Astrocyte (in vitro differentiated cells and primary cell): ENCODE measurements at places on chromosomes 6 and 20.

DNA sequence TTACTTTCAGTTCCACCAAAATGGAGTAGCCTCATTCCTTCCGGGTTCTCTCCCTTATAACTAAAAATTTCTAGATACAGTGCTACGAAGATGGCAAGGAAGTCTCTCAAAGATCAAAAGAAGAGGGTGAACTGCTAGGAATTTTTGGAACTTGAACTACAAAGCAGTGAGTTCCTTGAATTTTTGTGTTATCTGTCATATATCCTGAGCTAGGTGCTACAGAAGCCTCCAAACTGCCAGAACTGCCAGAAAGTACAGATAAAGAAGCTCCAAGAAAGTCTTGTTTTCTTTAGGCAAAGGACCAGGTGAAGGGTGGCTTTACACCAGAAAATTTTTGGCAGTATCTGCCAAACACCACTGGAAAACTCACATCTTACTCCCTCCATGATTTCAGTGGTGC lies 218.8 kb upstream of the FLRT3 start:
- no peak for DNase-seq

DNA sequence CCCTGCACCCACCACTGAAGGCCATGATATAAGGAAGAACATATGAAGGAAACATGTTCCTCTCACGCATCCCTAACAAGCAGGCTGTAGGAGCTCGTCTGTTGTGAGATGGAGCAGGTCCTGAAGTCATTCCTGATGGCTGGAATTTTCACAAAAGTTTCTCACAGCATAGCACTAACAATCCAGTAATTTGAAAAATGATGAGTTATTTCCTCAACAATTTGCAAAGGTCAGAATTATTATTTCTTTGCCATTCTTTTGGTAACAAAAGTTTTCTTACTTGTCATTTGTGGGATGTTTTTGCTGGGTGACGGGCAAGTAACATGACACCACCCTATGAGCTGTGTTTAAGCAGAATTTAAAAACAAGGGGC lies 27.6 kb upstream of the FRMD1 start:
- peak; percentile 16 for DNase-seq

GRCh38 chr20:36167902-36168503 lies 13.5 kb downstream of the EPB41L1 start:
- peak; percentile 23 for DNase-seq

- DNase-seq = no peak
Observed at GRCh38 chr6:168153553-168153952, 74.5 kb upstream of the FRMD1 start.

DNA sequence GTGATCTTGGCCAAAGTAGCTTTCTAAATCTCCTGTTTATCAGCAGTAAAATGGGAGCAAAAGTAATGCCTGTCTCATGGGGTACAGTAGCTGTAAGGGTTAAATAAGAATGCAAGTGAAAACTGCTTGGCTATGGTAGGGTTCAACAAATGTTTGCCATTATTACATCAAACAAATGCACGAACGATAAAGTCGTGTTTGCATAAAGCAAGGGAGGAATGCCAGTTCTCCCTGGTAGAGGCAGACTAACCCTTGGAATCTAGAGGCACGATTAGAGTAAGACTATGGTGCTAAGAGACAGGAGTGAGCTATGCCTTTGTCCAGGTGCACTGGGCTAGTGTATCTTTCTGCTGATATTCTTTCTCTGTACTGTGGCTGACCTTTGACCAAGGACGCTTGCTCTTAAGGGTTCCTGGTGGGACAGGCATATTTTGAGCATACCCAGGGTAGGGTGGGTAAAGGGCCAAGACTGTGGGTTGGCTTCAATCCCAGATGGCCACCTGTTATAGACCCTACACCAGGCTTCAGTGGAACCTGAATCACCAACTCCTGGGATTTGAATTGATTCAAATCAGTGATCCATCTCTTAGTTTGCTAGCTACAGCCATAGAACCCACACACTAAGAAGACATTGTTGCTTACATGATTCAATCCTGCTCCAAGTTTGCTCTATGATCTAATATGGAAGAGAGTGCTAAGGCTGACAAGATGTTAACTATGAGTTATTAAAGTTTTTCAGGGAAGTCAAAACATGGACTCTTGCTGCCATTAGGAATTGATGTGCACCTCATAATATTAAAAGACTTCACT lies 139.9 kb downstream of the CCDC170 start:
- no peak for DNase-seq

DNA sequence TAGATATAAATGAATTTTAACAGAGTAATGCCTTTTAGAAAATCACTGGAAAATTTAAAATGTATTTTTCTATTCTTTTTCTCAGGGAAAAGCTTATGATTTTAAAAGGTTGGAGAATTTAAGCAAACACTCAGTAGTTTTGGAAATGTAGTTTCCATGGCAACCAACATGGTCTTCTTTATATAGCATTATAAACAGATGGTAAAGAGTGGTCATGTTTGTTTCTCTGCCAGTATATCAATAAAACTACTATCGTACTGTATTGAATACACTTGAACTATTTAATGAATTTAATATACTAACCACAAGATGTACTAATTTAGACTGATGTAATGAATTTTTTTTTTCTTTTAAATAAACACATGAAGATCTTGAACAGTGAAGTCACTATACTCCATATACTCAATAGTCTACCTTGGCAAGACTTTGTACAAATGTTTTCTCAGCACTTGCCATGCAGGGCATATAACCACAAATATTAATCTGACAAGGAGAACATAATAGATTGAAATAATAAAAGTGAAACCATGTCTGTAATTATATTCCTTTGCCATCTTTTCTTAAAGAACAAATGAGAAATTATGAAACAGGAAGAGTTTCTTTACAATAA lies 105.5 kb downstream of the PDSS2 start:
- no peak for DNase-seq

GRCh38 chr6:122726649-122727048 lies 52.9 kb upstream of the FABP7 start:
- no peak for DNase-seq

GRCh38 chr6:166310634-166311033 lies 2.4 kb upstream of the PRR18 start:
- DNase-seq = no peak

GRCh38 chr6:149065658-149066556 lies 251.6 kb upstream of the TAB2 start:
- DNase-seq = no peak

- no peak for DNase-seq
Observed at GRCh38 chr20:8118039-8118438, 14.0 kb upstream of the PLCB1 start.

DNA sequence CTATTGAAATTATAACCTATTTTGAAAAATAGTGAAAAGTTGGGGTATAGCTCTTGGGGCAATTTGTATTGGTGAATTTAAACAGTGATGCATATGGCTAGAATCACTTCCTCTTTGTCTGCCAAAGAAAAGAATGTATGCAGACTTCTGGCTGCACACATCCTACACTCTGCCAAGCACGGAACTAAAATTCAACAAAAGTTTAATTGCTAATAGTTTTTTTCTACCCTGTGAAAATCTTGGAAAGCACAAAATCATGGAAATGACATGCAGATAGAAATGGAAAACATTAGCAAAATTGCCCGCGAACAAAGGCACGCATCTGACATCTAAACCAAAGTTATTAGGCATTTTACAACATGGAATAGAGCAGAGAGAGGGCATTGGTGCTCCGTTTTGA lies 106.4 kb upstream of the PDE10A start:
- DNase-seq = no peak

- no peak for DNase-seq
Observed at GRCh38 chr20:24732076-24732475, 217.0 kb upstream of the CST7 start.

DNA sequence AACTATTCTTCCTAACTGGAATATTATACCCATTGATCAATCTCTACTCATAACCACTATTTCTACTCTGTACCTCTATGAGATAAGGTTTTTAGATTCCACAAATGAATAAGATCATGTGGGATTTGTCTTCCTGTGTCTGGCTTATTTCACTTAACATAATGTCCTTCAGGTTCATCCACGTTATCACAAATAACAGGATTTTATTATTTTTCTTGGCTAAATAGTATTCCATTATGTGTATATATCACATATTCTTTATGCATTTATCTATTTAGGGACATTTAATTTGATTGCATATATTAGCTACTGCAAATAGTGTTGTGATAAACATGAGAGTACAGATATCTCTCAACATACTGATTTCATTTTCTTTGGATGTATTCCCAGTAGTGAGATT lies 823.0 kb upstream of the ADGRB3 start:
- no peak for DNase-seq

DNA sequence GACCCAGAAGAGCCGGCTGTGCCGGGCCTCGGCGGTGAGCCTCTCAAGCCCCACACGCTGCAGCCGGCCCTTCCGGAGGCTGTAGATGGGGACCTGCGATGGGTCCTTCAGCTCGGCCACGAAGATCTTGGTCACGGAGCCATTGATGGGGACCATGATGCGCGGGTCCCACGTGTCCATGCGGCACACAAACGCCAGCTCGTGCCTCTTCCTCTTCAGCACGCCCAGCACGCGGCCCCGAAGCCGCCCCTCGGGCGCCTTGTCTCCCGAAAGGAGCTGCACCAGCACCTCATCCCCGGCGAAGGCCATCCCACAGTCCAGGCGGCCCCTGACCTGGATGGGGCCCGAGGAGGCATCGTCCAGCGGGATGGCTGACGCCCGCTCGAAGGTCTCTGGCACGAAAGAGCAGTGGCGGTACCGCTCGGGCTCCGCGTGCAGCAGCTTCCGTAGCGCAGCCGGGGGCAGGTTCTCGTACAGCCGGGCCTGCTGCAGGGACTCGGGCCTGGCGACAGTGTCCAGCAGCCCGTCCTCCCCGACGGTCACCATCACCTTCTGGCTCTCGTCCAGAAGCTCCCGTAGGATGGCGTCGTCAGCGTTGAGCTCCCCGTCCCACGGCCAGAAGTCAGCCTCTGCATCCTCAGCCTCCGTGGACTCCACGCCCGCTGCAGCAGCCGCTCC lies 8.9 kb downstream of the HELZ2 start:
- DNase-seq = no peak

DNA sequence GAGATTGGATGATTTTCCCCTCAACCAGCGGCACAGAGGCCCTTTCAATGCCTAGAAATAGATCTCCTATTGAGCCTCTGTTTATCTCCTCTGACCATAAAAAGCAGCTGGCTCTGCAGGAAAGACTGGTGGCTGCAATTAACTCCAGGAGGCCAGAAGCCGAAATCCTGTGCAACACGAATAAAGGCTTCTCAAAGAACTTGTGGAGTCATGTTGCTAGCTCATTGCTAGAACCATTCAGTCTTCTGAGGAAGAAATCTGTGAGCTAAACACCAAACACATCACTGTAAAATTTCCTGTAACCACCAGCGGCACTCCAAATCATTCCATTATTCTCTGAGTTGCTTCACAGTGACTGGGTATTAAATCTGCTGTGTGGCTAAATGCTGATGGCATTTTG lies 49.1 kb upstream of the TPD52L1 start:
- peak; percentile 81 for DNase-seq

GRCh38 chr6:90343576-90343975 lies 46.9 kb upstream of the BACH2 start:
- DNase-seq = peak; percentile 54

DNA sequence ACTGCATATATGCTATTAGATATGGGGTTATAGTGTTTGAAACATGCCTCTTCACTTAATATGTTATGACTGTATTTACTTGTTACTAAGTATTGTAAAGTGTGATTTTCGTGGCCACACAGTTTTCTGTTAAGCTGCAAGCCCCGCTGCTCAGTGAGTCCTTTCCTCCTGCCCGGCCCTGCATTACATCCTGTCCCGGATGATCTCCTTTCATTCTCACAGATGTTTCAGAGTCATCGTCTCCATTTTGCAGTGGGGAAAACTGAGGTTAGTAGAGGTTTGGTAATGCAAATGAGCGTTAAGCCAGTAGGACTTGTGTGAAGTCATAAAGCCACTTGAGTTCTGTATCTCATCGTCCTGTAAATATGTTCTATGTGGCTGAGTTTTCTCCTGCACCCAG lies 155.5 kb downstream of the CFAP61 start:
- DNase-seq = no peak

DNA sequence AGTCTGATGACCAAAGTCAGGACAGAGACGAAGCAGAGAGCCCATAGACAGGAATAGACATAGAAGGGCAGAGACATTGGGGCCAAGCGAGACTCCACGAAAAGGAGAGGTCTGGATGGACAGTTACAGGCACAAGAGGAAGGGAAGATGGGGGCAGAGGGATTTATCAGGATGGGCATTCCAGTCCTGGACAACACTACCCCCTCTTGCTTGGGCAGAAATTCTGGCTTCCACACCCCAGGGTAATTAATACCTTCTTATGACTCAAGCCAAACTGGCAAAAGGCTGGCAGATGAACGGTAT lies 82.2 kb upstream of the MAFB start:
- no peak for DNase-seq

- no peak for DNase-seq
Observed at GRCh38 chr6:35149891-35150566, 8.9 kb upstream of the TCP11 start.

- DNase-seq = no peak
Observed at GRCh38 chr6:130111031-130111430, 92.7 kb downstream of the L3MBTL3 start.

DNA sequence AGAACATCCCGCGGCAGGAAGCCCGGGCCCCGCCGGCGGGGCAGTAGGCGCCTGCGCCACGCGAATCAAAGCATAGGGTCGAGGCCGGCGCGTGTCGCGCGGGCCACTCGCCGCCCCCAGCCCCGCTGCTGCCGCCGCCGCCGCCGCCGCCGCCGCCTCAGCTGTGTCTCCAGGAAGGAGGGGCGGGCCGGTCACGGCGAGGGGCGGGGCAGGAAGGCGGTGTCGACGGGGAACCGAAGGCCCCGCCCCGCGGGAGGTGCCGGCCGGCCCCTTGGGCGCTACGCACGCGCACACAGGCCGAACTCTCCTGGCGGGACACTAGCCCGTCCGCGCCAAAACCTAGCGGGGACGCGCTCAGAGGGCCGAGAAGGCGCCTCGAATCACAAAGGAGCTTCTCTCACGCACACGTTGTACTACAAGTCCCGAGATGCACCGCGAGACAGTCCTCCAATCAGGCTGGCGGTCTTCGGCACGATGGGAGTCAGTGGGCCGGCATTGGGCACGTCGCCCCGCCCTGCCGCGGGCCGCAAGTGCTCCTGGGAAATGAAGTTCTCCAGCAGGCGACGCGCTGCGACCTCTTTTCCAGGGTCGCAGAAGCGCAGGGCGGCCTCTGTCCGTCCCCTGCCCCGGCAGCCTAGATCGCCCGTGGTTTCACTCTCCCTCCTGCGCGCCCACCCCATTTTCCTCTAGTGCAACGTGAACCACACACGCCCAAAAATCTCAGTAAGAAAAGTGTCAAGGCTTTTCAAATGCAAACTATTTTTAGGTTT lies at the start of gene RALGAPA2:
RALGAPA2 (minus strand) TSS at position 171 of the 770 bp plus-strand sequence; CDS start at position 7, 164 bp downstream.
- peak; percentile 98 for DNase-seq

- DNase-seq = no peak
Observed at GRCh38 chr6:30914854-30915590, 984 bp downstream of the VARS2 start.

- DNase-seq = no peak
Observed at GRCh38 chr20:21105429-21106170, 558 bp downstream of the LINC00237 start.

DNA sequence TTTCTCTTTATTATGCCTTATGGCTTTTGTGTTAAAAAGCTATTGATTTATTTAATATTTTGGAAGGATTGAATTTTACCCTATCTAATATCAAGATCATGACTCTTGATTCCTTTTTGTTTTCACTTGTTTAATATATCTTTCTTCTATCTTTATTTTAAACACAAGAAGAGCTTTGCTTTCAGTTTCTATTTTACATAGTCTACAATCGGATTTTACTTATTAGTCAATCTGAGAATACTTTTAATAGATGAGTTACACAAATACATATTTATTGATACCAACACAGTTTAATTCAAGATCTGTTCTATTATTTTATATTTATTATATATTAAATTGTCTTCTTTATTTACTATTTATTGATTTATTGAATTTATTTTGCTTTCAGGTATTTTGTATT lies 218.8 kb downstream of the ESR1 start:
- DNase-seq = no peak
